Cortex of kidney (tissue), 1 donor: ENCODE measurements at places on chromosomes 2 and 18.

- no peak for DNase-seq
These were observed 1451.3 kb upstream of the SLC39A10 start for GRCh38 chr2:194205568-194206227.

DNA sequence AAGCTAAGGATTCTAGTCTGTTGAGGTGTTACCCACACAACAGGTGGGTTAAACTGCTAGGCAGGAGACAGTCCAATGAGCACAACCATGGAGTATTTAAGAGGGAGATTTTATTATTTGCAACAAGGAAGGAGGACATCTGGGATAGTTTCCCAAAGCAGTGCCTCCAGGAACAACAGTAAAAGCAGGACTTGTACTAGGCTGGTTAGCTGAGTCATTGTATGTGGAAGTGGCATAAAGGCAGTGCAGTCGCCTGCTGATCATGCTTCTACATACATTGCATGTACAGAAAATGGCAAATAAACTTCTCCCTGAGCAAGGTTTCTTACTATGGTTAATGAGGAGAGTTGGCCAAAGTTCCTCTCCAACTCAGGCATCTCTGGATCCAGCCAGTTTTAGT is 46.1 kb upstream of the CYTIP start:
- DNase-seq = no peak

DNA sequence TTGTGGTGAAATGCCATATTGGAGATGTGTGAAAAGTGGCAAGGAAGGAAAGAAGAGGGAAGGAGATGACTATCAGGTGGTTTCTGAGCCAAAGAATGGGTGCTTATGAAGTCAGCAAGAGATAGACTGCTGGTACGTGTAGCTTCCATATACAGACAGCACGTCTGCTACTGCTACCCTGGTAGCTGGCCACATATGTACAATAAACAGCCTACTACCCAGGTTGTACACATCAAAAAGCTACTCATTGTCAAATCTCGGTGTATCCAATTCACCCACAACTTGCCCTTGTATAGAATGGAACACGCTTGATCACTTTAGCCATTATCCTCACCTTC is 761.8 kb downstream of the LRRTM4 start:
- DNase-seq = no peak

DNA sequence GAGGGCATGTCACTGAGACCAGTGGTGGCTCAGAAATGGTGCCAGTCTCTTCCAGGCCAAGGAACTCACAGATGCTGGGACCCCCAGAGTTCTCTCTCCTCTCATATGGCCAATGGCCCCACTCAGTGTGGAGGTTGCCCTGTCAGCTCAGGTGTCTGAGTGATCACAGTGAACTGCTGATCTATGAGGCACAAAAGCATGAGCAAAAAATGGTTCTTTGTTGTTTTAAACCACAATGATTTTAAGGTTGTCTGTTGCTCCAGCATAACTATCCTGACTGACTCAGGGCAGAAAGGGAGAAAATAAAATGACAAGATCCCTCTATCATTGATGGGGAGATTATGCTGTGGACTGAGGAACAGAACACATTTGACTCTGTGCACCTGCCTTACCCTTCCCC is 57.8 kb downstream of the FBLN7 start:
- DNase-seq = no peak
